Stimulated activated CD4-positive, alpha-beta T cell treated with anti-CD3 and anti-CD28 coated beads, Interleukin-4, amount 100 ng/mL, for 1 hour (primary cell): ENCODE measurements at places on chromosomes 11 and 22.

DNA sequence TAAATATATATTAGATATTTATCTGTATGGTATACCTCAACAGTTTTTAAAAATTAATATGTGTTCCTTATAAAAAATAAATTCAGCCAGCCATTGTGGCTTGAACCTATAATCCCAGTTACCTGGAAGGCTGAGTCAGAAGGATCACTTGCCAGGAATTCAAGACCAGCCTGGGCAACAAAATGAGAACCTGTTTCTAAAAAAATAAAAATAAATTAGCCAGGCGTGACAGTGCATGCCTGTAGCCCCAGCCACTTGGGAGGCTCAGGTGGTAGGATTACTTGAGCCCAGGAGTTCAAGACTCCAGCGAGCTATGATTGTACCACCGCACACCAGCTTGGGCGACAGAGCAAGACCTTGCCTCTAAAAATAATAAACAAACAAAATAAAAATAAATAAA is 54.9 kb downstream of the PHF21A start:
- no peak for DNase-seq

- no peak for DNase-seq
Observed at GRCh38 chr22:21098099-21098671, 52.4 kb downstream of the LRRC74B start.

GRCh38 chr11:2451916-2452315 is 7.1 kb downstream of the KCNQ1 start:
- no peak for DNase-seq

- DNase-seq: no peak
Observed at GRCh38 chr11:9831122-9831521, 167.2 kb downstream of the SWAP70 start.

- DNase-seq: no peak
Observed at GRCh38 chr11:132430429-132431062, 1060.1 kb downstream of the NTM start.

GRCh38 chr11:121630041-121630440 is 177.3 kb upstream of the SORL1-AS1 start:
- DNase-seq: no peak

- DNase-seq: no peak
Observed at GRCh38 chr11:61460986-61461385, 31.1 kb downstream of the SDHAF2 start.

GRCh38 chr11:12120031-12121008 is 9.9 kb downstream of the MICAL2 start:
- no peak for DNase-seq

DNA sequence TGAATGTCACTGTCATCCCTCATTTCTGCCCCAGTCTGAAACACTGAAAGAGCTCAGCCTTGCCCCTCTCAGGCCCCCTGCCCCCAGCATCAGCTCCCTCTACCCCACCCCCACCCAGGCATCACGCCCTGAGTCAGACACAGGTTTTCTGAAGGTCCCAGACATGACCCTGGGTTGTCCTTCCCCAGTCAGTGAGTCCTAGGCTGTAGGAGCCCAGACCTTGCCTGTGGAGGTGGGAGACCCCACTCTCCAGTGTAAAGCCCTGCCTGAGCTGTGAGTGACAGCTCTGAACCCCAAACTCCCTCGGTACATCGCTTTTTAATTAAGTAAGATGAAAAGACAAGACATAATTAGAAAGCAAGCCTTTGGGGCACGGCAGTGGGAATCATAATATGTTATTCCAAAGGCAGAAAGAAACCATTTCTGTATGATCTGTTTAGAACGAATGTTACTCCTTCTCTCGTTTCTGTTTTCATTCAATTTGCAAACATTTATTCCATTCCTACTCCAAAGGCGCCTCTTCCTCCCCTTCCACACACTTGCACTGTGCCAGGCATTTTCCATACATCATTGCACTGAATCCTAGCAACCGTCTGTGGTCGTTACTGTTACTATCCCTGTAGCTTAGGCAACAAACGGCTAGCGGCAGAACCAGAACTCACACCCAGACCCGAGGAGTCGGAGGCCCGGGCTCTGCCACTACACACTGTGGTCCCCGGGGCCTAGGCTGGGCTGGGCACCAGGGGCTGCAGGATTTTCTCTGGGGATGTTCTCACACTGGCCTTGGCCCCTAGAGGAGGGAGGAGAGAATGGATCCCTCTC is 63.4 kb downstream of the CD6 start:
- DNase-seq: no peak

DNA sequence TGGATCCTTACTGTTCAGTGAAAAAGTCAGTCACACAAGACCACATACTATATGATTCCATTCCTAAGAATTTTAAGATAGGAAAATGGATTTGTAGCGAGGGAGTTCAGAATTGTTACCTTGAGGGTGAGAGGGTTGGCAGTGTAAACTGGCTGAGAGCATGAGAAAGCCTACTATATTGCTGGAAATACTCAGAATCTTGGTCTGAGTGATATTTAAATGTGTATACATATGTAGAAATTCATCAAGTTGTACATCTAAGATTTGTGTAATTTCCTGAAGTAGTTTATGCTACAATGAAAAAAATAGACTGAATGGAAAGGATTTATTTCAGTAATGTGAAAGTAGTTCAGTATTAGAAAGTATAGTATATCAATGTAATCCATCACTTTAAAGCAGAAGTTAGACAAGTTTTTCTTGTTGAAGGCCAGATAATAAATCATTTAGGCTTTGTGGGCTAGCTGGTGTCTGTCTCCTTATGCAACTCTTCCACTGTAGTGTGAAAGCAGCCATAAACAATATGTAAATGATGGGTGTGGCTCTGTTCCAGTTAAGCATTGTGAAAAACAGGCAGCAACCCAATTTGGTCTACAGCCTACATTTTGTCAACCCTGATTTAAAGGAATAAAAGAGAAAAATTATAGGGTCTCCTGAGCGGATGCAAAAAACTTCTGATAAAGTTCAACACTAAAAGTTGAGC is 127.2 kb upstream of the THY1 start:
- DNase-seq: no peak

- DNase-seq: no peak
Observed at GRCh38 chr11:47467357-47467756, 18.4 kb upstream of the RAPSN start.

GRCh38 chr11:111124724-111125123 is 120.8 kb upstream of the POU2AF2 start:
- DNase-seq: no peak

- no peak for DNase-seq
Observed at GRCh38 chr11:120432056-120433018, 79.2 kb upstream of the GRIK4 start.

GRCh38 chr11:61370349-61371005 is 8.3 kb downstream of the TMEM138 start:
- DNase-seq: no peak

DNA sequence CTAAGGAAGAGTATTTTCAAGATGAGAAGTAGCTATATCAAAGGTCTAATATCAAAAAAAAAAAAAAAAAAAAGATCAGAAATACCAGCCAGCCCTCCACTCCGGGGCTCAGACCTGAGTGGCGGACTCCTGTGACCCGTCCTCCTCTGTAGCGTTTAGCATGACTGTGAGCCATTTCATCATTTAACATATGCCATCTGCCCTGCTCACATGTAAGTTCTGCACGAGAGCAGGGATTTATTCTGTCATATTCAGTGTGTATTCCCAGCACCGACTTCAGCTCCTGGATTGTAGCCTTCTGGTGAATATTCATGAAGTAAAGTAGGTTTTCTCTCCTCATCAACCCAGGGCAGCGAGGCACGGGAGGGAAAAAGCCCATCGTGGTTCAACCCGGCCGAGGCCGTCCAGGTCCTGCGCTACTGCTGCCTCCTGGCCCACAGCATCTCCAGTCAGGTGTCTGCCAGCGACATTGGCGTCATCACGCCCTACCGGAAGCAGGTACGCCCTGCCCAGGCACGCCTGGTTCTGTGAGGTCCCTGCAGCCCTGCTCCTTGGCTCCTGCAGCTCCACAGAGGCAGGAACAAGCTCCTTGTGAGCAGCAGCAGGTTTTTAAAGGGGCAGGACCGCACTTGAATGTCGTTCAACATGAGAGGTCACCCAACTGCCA is 12.7 kb upstream of the PANX2 start:
- DNase-seq: no peak

- no peak for DNase-seq
Observed at GRCh38 chr11:128595221-128595620, 7.9 kb upstream of the ETS1 start.

GRCh38 chr11:62953811-62954210 is 31.0 kb downstream of the SLC22A6 start:
- DNase-seq: no peak
